ENCODE measurements at places on chromosomes 3 and 15.

GRCh38 chr3:11567516-11568467, 75.9 kb downstream of the VGLL4 start:
- no peak for DNase-seq

DNA sequence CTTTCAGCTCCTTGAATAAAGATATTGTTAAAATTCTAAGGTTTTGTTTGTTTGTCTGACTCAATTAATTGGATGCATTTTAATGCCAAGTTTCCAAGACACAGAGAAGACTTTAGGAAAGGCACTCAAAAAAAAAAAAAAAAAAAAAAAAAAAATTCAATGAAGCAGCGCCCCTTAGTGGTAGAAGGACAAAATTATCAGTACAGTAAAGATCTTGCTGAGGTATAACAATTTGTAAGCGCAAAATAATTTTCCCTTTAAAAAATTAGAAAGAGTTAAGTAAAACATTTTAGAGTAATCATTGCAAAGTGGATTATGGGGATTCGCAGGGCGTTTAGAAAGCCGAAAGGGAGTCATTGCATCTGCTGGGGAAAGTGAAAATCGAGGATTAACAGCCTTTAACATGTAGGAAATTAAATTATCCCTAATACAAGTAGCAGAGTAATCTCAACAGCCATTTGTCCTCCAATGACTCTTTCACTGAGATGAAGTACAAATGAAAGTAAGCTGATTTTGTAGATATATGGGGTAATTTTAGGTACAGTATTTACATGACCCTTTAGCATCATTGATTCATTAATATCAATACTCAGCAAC, 5.8 kb upstream of the DIS3L start:
- no peak for DNase-seq

GRCh38 chr3:154235330-154235729, 89.0 kb downstream of the DHX36 start:
- DNase-seq = peak; percentile 10

DNA sequence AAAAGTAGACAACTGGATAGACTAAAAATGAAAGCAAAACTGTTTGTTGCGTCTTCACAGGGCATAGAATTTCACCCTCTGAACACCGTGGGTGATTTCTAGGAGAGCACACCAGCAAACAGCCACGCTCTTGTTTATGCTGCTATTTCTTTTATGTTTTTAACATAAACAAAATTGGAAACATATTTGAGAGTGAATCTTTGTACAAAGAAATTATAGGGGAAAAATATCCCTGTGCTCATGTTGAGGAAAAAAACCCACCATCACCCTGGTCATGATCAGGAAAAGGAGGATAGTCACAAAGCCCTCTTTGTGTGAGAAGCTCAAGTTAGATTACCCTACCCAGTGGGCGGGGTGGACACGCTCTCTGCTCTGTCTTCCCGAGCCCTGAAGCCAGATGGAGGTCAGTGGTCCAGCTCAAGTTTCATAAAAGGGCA, 313.3 kb downstream of the SATB1 start:
- DNase-seq = no peak

GRCh38 chr3:53730576-53730975, 115.6 kb downstream of the CHDH start:
- peak; percentile 23 for DNase-seq

DNA sequence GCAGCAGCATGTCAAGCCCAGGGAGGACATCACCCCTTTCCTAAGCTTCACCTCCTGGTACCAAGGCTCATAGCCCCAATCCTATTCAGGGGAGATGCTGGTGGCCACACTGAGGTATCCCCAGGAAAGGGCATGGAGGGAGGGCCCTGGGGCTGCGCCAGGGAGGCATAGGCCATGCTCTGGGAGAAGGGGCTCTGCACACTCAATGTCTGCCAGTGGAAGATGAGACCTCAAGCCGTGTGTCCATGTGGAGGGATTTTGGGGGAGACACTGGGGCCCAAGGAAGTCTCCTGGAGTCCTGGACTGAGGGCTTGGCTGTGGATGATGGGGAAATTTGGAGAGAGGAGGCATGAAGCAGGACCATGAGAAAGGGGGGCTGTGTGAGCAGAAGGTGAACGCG, 21.2 kb upstream of the PRR23E start:
- no peak for DNase-seq

DNA sequence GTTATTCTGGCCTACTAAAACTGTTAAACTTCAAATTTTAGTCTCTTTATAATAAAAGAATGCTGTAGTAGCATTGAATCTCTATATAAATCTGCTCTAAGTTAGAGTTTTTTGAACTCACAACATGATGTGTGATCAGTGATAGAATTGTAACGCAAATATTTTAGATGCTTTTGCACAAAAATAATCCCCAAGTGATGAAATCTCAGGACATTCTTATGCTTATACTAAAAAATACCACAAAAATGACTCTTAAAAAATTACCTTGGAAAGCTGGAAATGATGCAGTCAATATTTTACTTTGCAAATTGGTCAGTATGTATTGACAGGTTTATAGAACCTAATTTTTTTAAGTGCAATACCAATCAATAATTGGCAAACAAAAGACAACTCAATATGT, 375.3 kb downstream of the TBC1D5 start:
- no peak for DNase-seq

DNA sequence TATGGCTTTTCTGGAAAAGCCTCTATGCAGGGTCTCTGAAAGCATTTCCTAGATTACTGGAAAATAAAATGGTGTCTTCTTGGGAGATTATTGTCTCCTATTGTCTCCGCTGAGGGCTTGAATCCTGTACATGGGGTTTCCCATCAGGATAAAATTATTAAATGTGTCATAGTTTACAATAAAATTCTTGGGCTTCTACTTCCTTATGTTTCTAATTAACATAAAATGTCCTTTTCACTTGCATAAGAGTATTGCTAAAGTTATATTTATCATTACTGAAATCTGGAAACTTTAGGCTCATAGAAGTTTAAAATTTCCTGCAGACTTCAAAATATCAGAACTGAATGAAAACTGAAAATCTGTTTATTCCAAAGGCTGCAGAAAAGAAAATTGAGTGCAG, 595.5 kb upstream of the AGTR1 start:
- peak; percentile 57 for DNase-seq

- DNase-seq = peak; percentile 61
Measured at GRCh38 chr3:21912711-21913110, 161.7 kb upstream of the ZNF385D start.

DNA sequence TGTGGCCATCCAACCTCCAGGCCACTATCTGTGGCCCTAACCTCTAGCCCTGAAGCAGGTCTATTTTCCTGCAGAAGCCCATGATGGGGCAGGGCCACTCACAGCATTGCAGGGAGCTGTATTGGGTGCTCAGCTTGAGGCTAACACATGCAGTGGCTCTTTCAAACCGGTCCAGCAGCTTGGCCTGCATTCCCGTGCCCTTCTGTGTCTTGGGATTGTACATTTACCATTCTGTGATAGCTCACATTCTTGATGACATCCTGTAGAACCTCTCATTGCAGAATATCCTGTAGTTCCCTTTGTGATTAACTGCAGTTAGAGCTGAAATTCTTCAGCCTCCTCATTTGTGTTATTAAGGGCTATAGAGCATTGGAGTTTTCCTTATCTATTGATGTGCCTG, 60.8 kb upstream of the ANKRD34C start:
- no peak for DNase-seq

DNA sequence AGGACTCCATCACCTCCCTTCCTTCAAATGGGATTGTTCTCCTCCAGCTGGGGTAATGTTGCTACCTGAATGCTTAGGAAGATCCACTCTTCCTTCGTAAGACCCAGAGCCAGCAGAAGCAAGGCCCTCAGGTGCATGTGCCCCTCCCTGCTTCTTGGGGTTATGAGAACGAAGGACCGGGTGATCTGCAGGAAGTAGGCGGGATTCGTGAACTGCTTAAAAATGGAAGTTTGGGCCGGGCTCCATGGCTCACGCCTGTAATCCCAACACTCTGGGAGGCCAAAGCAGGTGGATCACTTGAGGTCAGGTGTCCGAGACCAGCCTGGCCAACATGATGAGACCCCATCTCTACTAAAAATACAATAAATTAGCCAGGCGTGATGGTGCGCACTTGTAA, 8.0 kb downstream of the TLR9 start:
- DNase-seq = no peak

DNA sequence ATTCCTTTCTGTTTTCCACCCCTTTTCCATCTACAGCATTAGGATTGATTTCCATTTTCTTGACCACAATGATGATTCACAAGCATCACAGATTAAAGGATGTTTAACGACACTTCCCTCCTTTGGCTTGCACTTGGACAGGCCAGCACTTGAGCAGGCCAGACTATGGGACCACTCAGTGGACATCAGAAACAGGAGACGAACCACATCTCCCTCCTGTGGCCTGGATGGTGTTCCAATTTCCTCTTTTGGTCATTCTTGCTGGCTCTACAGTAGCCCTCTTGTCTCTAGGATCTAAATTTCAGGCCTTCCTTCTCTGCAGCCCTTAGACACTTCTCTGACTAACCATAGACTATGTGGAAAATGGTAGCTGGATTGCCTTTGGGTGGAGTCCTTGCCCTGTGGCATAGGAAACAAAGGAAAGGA, 78.8 kb upstream of the BOC start:
- peak; percentile 43 for DNase-seq

DNA sequence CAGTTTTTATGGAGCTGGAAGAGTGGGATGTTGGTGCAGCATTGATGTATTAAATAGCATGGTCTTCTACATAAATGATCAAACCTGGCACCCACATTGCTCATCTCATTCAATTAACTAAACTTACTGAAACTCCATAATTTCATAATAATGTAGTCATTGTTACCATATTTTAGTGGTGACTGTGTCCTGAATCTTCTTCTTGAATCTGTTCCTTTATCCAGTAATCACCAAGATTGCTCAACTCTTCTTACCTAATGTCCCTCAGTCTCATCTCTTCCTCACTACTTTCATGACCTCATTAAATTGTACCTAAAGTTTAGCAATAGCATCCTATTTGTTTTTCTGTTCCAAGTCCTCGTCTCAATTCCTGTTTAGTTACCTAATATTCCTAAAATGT, 69.8 kb downstream of the FGF7 start:
- no peak for DNase-seq

DNA sequence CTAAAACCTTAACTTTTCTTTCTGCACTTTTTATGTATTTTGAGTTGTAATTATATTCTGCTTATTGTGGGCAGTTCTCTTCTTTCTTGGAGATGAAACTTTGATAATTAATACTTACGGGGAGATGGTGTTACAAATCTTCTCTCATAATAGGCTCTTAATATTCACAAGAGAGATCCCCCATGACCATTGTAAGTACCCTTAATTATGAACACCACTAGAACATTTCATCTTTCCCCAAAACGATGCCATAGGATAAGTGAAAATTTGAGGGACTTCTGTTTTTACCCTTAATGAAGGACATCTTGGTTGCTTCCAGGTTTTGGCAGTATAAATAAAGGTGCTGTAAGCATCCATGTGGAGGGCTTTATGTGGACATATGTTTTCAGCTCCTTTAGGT, 60.7 kb downstream of the PIAS1 start:
- no peak for DNase-seq

DNA sequence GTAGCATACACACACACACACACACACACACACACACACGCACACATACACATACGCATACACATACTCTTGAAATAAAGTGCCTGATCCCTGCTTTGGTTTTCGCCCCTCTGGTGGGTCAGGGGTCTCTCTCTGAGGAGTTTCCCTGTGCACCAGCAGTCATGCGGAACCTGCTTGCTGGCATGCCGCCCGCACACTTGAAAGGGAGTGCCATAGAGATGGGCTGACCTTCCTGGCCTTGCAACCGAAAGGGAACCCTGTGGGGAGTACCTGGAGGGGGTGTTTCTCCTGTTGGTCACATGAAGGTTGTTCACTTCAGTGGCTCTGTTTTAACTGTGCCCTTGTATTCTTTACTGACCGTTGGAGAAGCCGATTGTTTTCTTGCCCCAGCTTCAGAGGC, 752.3 kb downstream of the NR2F2 start:
- no peak for DNase-seq

- peak; percentile 79 for DNase-seq
Measured at GRCh38 chr3:178513546-178514380, 22.5 kb upstream of the KCNMB2 start.

DNA sequence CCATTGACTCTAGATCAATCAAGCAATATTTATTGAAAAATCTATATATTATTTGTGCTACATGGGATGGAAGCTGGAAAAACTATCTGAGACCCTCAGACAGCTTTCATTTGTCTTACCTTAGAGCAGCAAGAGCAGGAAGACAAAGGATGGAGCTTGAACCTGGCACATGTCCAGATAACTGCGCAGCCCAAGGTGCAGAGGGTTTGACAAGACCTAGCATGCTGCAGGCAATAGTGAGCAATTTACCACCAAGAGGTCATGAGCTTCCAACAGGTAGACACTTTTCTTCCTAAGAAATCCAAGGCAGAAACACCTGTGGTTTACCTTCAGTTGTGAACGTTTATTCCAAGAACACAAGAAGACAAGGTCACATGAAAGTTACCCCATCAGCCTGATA, 214.7 kb upstream of the NECTIN3 start:
- no peak for DNase-seq

DNA sequence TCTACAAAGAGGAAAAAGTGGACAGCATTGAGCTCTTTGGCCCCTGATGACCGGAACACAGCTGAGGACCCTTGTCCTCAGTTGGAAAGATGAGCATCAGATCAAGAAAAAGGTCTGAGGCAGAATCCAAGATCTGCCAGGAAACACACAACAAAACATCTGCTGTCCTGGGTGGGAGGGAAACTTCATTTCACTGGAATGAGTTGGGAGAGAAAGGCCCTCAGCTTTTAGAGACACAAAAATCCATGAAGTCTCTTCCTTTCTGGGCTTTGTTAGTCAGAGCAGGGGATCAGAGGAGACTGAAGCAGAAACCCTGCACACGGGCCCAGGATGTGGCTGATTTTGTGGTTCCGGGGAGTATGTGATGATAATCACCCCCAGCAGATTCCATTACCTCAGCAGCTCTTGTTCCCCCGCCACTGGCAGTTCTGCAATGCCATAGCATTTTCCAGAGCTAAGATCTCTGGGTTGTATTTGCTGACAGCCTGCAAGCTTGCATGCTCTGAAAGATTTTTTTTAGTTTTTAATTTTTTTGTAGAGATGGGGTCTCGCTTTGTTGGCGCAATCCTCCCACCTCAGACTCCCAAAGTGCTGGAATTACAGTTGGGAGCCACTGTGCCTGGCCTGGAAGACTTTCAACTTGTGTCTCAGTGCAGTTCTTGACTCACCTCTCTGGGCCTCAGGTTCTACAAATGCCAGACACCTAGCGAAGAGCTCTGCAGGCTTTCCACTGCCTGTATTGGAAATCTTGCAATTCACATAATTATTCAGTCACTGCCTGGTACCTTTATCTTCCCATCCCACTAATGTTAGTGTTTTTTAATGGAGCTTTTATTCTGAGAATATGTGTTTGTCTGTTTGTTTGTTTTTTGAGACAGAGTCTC, 5.8 kb upstream of the TATDN2 start:
- DNase-seq = peak; percentile 63

- no peak for DNase-seq
Measured at GRCh38 chr3:70256566-70256965, 55.9 kb downstream of the MDFIC2 start.

All from fibroblast of skin of left quadriceps (primary cell).